Foreskin fibroblast (primary cell): ENCODE measurements at places on chromosomes 16 and 17.

GRCh38 chr16:51753467-51754127, 602.5 kb upstream of the SALL1 start:
- DNase-seq = no peak

DNA sequence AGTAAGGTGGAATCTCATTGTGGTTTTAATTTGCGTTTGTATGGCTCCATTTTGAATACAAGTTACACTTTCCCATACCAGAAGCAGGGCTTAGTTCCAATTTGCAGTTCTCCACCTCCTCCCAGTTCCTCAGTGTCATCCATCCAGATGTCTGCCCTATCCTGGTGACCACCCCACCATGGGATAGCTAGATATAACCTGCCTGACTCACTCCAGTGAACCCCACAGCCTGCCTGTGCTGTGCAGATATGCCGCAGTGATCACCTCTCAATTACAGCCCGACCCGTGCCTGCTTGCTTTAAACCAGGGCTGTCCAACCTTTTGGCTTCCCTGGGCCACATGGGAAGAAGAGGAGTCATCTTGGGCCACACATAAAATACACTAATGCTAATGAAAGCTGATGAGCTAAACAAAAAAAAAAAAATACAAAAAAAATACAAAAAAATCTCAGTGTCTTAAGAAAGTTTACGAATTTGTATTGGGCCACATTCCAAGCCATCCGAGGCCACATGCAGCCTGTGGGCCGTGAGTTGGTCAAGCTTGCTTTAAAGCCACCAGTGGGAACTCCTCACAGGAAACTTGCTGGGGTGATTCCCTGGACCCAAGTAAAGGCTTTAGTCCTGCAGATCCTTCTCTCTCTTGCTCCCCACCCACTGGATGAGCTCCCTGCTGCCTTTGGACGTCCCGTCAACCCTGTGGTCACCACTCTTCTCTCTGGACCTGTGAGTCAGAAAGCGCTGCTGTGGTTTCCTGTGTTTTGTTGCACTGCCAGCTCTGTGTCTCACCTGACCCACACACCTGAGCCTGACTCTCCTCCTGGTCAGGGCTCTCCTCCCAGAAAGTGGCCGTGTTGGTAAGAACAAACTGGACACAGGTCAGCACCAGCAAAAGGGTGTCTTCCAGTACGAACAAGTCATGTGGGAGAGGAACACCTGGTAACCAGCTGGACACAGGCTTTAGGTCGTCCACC, 83.0 kb downstream of the EMP2 start:
- DNase-seq = no peak

DNA sequence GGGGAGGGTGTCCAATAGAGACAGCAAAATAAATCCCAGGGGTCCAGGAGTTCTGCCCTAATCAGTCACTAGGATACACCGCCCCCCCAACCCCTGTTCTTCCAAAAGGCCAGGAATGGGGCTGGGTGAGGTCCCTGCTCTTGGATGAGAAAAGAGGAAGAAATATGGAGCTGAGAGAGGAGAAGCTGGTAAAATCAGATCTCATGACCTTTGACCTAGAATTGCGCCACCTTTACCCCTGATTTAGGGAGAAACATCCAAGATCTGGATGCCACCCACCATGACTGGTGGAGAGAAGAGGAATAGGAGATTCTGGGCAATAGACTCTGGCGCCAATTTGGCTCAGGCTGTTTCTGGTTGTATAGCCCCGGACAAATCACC, 707 bp upstream of the CACNB1 start:
- peak; percentile 44 for DNase-seq

DNA sequence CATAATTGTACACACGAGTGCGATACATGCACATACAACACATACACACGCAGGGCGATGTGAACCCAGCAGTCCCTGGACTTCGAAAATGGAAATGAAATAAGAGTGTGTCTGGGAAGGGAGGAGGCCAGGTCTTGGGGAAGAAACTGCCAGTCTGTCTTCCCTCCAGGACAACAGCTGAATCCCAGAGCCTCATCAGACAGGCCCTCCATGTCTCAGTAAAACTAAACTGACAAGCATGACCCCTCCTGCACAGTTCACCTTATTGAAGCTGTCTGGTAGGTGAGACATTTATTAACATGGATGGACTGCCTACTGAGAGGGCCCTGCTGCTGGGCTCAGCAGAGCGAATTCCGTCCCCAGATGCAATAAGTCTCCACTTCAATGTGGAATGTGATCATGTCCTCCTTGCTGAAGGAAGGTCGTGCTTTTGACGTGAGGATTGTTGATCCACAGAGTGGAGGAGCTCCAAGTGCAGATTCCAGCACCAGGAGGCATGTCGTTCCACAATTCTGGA, 117.4 kb downstream of the SOX9 start:
- DNase-seq = no peak

- no peak for DNase-seq
Measured at GRCh38 chr17:10305398-10305797, 67.4 kb downstream of the MYH13 start.

DNA sequence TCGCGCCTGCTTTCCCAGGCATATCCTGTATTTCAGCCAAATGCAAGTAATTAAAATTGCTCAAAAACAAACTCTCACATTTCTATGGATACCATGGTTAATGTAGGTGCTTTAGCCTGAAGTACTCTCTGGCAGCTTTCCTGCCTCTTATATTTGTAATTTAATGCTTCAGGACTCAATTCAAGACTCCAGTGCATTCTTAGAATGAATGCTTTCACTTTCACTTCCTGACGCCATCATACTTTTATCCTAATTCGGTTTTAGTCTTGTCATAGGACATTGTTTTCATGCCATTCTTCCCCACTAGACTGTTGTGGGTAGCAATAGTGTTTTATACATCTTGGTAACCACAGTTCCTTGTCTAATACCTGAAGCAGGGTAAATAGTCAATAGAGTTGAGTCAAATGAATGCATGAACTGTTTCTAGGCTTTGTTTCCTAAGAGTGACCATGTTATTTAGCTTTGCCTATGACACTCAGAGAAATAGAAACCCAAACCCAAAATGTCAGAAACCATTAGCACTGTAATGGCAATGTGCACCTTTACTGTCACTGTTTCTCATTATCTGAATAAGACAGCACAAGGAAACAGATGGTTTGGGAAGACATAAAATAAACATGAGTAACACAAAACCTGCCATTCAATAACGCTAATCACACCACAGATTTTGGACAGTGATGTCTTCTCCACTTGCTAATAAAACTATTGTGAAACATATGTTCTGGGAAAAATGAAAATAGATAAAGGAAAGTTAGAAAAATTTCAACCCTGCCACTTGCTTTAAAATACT, 705.5 kb downstream of the CDH11 start:
- peak; percentile 36 for DNase-seq

DNA sequence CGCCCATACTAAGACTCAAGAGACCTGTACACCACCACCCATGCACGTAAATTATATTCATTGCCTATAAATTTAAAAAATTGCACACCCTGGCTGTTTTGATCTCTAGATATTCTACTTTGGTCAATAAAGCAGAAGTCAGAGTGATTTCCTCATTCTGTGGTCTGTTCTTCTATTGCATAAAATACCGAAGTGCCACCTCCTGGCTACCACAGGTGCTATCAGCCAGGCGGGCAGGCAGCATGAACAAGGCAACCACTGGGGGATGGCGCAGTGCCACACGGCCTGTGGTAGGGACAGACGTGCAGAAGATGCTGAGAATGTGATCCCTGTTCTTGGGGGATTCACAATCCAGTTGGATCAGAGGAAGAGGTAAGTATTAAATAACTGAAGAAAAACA, 122.3 kb downstream of the CDK5R1 start:
- DNase-seq = no peak
